ENCODE measurements at places on chromosomes 11 and 22.
A peak's percentile ranks its signal among the peaks of the same experiment; 100 is the strongest.

- no peak for DNase-seq
These were observed 16.9 kb downstream of the MYRF start for GRCh38 chr11:61769169-61769920.

DNA sequence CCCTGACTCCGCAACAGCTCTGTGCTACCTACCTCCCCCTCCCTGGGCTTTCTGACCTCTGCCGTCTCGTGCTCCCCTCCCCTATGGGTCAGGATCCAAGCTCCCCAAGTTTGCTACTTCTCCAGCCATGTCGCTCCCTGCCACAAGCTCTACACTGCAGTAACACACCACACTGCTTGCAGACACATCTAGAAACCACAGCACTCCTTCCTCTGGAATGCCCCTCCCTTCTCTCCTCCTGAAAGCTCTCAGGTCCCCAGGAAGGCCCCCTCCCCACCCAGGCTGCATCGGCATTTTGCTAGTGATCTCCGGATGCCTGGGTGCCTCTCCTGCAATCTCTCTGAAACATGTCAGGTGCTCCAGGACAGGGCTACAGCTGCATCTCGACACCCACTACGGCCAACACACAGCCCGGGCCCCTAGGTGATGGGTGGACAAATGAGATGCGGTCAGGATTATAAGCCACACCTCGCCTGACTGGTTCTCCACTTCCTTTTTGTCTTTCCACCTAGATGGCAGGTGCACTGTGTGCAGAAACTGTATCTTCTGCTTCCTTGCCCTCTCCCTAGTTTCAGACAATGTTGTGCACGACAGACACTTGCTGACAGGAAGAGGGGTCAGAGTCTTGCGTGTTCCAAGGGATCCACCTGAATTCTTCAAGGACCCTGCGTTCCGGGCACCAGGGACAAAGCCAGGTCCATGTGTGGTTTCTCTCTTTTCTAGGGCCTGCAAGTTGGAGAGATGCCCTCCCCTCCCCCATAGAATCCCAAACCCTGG is 22.9 kb downstream of the RPUSD4 start:
- DNase-seq, result no peak

GRCh38 chr11:117855912-117856651 is 20.4 kb downstream of the FXYD6 start:
- no peak for DNase-seq

- DNase-seq, result no peak
These were observed 78.1 kb upstream of the ALKBH3 start for GRCh38 chr11:43802509-43802908.

- peak; percentile 66 for DNase-seq
These were observed 3.4 kb downstream of the TIMM10 start for GRCh38 chr11:57527056-57527631.

DNA sequence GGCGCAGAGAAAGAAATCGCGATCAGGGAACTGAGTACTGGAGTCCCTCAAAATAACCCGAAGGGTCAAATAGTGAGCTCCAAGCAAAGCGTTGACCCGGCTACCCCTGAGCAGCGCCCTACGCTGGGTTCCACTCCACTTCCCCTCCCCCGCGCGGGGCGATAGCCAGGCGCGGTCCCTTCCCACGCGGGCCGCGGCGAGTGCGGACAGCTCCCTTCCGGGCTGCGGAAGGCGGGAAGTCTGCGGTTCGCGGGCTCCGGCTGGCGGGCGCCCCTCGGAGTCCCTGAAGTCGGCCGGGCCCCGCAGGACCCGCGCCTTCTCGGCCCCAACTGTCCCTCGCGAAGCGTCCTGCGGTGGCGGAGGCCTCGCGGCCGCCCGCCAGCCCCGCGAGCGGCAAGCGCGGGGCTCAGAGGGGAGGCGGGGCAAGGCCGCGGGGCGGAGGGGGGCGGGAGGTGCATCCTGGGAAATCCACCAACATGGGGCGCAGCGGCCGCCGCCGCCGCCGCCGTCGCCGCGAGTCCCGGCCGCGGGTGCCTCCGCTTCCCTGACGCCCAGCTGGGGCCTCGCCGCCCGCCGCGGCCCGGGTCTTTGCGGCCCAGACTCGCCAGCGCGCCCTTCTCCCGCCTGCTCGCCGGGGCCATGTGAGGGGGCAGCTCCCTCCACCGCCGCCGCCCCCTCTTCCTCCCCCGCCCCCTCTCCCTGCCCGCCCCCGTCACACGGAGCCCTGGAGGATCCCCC is at the start of gene QSER1:
Gene QSER1, plus strand, starts transcription at position 457 of the 738 bp plus-strand sequence. CDS start 315 bp downstream, outside the sequence.
- DNase-seq, result peak; percentile 65

- DNase-seq, result no peak
These were observed 1007.2 kb upstream of the RAG2 start for GRCh38 chr11:37605229-37605628.

DNA sequence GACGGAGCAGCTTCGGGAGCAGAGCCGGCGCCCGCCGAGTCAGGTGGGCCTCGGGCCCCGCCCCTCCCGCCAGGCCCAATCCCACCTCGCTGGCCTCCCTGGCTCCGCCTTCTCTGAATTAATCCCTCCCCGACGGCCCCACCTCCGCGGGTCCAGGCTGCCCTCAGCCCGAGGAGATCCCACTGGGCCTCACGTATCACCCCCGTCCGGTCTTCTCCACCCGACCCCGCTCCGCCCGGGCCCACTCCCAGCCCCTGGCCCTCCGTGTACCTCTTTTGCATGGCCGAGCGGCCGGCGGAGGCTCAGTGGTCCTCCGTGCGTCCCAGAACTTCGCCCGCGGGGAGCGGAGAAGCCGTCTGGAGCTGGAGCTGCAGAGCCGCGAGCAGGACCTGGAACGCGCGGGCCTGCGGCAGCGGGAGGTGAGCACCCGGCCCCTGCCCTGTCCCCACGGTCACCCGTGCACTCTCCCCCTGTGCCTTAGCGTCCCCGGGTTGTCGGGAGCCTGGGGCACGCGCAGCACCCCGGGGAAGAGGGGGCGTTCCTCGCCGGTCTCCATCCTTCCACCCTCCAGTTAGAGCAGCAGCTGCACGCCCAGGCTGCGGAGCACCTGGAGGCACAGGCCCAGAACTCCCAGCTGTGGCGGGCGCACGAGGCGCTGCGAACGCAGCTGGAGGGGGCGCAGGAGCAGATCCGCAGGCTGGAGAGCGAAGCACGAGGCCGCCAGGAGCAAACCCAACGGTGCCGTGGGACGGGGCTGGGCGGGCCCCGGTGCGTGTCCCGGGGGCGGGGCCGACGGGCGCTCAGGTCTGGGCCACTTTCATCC is 2.2 kb upstream of the CD151 start:
- peak; percentile 58 for DNase-seq

DNA sequence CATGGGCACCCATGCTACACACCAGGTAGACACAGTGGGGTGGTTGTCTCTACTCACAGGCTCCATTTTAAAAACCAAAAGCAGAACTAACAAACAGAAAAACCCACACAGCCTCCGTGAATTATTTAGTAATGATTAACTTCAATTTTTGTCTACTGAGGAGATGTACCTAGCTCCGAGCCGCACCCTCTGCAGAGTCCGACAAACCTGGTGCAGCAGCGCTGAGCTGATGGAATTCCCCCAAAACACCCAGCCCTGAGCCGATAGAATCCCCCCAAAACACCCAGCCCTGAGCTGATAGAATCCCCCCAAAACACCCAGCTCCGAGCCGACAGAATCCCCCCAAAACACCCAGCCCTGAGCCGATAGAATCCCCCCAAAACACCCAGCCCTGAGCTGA is 927.0 kb downstream of the BRD1 start:
- no peak for DNase-seq

DNA sequence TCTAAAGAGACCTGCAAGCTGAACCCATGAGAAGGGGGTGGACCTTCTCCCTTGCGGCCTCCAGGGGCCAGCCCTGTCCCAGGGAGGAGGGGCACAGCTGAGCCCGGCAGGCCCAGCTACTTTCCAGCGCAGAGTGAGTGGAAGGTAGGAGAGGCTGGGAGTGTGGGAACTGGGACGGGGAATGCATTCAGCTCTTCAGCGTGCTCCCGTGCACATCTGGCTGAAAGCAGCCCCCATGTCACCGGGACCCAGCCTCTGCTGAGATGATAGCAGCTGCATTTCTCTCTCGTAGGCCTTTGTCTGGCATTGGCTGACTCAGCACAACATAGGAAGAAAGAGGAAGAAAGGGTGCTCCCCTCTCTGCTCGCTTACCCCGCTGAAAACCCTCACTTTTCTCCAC is 951.5 kb downstream of the TBC1D22A start:
- DNase-seq, result no peak

DNA sequence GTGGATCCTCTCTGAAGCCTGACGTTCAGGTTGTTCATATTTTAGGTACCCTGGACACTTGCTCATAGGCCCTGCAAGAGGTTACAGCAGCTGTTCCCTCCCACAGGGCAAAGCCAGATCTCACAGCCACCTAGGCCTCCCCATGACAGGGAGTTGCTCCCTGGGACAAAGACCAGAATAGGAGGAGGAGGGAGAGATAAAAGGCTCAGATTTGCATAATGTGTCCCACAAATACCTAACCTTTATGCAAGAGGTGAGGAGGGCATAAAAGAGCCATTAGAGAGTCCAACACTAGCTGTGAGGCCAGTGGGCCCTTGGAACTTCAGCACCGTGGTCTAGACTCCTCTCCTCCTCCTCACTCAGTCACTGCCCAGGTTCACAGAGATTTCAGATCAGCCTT is 33.8 kb downstream of the ZNF280B start:
- no peak for DNase-seq

DNA sequence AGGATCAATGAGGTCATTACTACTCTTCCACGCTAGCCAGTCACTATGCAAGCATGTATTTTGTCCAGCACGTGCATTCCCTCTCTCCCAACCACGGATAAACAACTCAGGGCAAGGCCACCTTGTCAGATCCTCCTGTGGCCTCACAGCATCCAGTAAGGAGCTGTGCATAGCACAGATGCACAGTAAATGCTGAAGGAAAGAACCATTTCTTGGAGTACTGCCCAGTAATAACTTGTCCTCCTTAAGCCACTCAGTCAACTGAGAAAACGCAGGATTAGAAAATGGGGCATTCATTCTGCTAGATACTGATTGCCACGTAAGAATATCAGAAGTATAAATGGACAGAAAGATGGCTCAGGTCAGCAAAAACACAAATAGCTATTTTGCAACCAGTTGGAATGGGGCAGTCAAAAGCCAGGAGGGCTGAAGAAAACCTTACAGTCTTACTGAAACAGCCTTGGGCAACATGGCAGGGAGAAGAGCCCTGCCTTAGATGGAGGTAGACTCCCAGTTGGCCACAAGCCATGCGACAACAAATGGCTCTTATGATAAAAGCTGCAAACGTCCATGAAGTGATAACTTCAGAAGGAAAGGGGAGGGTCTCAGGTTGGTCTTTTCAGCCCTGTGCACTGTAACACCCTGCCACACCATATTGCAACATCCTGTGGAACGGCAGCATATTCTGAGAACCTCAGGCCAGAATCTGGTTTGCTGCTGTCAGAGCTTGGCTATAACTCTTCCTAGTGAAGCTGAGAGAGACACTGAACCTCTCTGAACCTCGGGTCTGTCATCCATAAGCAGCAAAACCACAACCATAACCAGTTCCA is 23.0 kb downstream of the PC start:
- DNase-seq, result no peak

DNA sequence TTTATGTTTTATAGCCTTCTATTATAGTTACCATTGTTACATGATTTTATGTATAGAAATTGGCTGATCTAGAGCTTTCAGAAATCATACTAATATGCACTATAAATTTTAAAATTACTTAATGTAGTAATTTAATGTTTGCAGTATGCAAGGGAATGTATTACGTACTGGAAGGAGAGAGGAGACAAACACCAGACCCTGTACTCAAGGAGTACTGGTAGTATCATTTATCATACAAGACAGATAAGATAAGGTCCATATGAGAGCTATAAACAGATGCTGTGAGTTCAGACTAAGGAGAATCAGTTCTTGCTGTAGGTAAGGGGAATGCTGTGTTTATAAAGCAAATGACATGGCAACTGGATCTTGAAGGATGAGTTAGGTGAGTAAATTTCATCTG is 765 bp downstream of the BCO2 start:
- no peak for DNase-seq

GRCh38 chr11:67027483-67027930 is 4.6 kb downstream of the SYT12 start:
- no peak for DNase-seq

DNA sequence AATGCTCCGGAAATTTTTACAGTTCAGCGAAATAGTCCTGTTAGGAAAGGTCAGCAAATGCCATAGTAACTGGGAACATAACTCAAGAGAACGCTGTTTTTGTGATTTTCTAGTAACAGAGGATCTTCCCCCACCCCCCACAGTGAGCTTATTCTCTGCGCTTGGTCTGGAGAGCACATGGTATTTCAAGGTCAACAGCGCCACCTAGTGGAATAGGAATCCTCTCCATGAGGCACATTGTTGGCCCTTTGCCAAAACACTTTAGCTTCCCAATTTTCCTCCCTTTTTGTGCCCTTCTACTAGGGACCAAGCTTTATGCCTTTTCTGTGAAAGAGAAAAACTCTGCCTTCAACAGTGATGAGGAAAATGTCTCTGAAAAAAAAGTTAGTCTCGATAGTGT is 13.2 kb upstream of the OR4C12 start:
- DNase-seq, result peak; percentile 19

DNA sequence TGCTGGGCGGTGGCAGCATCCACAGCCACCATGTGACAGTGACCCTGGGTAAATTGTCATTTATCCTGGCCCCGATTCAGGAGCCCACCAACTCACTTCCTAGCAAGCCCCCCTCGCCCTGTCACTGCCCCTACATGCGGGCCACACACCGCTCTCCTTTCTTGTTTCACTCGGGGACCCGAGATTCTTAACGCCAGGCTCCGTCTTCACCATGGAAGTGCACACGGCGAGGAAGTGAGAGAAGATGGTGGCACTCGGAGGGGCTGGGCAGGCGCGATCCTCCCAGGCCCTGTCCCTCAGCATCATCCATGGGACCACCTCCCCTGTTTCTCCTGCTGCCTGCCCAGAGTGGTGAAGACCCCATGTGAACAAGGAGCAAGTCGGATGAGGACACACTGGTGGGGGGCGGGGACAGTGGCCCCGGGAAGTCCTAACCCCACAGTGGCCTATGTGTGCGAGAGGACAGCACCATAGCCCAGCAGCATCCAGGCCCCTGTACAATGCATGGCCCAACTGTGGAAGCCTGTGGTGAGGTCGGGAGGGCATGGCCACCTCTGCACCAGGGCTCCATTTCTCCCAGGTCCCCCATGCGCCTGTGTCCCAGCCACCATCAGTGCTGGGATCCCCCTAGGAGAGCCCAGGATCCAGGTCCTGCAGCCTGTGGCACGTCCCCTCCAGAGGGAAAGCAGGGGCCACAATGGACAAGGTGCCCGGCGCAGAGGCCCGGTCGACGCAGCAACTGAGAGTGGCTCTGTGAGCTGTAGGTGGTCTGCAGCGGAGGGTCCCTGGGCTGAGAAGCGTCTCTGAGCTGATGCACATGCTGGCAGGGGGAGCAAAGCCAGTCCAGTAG is 262.8 kb downstream of the BRD1 start:
- DNase-seq, result no peak

- DNase-seq, result no peak
These were observed 369.3 kb downstream of the SOX6 start for GRCh38 chr11:15987046-15987445.

GRCh38 chr11:10568486-10568941 is at the start of gene LYVE1:
TSS of gene LYVE1 (minus strand) at chr11:10568665. CDS start at chr11:10568532, 133 bp downstream.
- no peak for DNase-seq

- DNase-seq, result no peak
These were observed 38.1 kb upstream of the SYT7 start for GRCh38 chr11:61618978-61619377.

- no peak for DNase-seq
These were observed 105.1 kb downstream of the FANCF start for GRCh38 chr11:22520521-22520920.

- no peak for DNase-seq
These were observed 125.3 kb upstream of the C11orf58 start for GRCh38 chr11:16613262-16613511.

Measured in stimulated activated CD4-positive, alpha-beta T cell treated with anti-CD3 and anti-CD28 coated beads, Interleukin-1b, Interleukin-23, amount 100 ng/mL, for 48 hours (primary cell).